ENCODE measurements at places on chromosomes 4 and X.

DNA sequence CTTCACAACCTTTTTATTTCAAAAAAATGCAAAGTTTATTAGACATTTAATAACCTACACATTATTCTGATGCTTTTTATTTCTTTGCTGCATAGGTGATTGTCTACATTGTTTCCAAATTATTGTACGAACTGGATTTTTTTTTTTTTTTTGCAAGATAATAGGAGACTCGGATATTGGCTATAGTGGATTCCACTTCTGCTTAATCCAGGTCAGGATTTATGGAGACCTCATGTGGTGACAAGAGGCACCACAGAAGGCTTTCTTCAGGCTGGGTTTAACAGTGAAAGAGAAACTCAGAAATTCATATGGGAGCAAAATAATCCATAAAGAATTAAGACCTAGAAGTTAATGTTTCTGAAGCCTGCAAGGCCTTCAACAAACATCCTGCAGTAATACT is 2.4 kb upstream of the SLIT2 start:
- no peaks in the 10 kb centered on the region for H3K36me3 ChIP-seq
- H3K27me3 ChIP-seq: peaks cover 11% of the 10 kb centered on the region
- no peak overlapping the region for H3K4me3 ChIP-seq
- H3K4me1 ChIP-seq: peaks cover 5% of the 10 kb centered on the region
- H3K27ac ChIP-seq: no peak overlapping the region

DNA sequence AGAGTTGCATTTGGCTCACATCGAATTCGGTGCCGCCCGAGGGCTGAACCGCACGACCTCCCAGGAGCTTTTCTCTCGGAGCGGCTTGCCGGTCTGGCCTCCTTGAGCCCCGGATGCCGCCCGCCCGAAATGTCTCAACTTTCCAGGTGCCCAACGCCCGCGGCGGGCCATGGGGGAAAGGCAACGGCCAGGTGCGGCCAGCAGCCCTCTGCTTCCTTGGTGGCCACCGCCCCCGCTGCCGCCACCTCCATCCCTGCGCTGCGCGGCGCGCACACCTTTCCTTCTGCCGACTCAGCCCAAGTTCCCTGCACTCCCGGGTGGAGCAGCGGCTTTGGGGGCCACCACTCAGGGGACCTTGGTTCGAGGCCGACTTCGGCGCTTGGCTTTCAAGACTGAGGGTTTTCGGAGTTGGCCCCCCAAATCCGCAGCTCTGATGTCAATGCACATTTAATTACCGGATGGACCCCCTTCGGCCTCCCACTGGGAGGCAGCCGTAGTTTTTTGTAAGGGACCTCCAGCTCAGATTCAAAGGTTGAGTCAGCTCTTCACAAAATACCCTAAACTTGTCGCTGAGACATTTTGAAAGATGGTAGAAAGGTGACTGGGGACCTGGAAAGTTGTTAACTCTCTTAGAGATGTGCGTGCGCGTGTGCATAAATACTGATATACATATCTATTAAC is 1.1 kb downstream of the AFF2 start:
- no peaks in the 10 kb centered on the region for H3K4me1 ChIP-seq
- H3K4me3 ChIP-seq: peak overlapping the region; percentile 45
- peak; percentile 16 for DNase-seq

GRCh38 chr4:153169776-153170175 is 34.5 kb upstream of the TRIM2 start:
- H3K27me3 ChIP-seq: no peaks in the 10 kb centered on the region
- H3K4me3 ChIP-seq: no peak overlapping the region
- H3K27ac ChIP-seq: no peak overlapping the region
- no peak for DNase-seq

GRCh38 chr4:123159479-123159878 is 237.1 kb upstream of the NUDT6 start:
- no peaks in the 10 kb centered on the region for H3K36me3 ChIP-seq
- no peak overlapping the region for H3K4me3 ChIP-seq
- no peaks in the 10 kb centered on the region for H3K27me3 ChIP-seq

GRCh38 chrX:77785486-77786364 is at the start of gene ATRX:
ATRX (minus strand) TSS chrX:77786216; CDS start chrX:77786001, 215 bp downstream.
- H3K4me1 ChIP-seq: no peaks in the 10 kb centered on the region
- H3K4me3 ChIP-seq: peak within 1 kb of the TSS; percentile 59
- peak within 1 kb of the TSS; percentile 99 for H3K27ac ChIP-seq
- no peaks in the 10 kb centered on the region for H3K27me3 ChIP-seq

DNA sequence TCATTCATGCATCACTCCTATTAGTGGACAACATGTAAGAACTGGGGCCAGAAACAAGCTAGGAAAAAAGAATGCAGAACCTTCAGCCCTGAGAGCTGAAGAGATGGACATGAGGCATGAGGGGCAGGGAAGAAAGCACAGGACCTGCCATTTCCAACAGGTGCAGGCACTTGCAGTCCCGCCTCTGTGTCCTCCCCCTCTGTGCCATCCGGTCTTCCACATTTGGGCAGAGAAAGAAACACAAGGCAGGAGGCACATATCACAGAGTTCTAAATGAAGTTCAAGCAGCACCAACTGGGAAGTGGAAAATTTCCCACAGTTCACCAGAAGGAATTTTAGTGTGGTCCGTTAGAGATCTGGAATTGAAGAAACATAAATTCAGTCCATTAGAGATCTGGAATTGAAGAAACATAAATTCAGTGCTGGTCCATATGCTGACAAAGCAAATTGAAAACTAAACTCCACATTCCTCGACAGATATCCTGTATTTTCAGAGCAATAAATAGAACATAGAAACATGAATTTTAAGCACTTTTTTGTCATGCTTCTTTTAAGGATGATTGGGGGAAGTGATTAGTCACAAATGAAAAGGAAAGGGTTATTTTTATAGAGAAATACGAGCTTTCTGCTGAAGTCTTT is 57.2 kb upstream of the DAPP1 start:
- no peak overlapping the region for H3K4me3 ChIP-seq
- DNase-seq: no peak
- no peak overlapping the region for H3K27ac ChIP-seq
- no peaks in the 10 kb centered on the region for H3K4me1 ChIP-seq

Measured in hepatocyte (in vitro differentiated cells).